ENCODE measurements at places on chromosomes 4 and X.

- DNase-seq = no peak
These were observed 345.8 kb upstream of the CASK start for GRCh38 chrX:42269186-42269585.

DNA sequence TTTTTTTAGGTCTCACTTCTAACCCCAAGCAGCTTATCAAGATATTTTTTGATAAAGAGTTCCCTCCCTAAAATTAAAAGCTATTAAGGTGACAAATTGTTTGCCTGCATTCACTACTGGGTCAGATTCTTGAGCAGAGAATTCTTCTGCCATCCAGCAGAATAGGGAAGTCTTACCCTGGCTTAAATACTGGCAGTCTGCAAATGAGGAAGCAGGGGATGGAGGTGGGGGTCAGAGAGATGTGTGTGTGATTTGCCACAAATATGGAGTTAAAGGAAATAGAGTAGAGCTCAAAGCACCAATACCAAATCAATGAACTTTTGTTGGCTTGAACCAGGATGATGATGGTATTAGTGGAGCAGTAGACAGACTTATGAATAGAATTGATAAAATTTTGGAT, 122.2 kb downstream of the ANXA5 start:
- no peak for DNase-seq

DNA sequence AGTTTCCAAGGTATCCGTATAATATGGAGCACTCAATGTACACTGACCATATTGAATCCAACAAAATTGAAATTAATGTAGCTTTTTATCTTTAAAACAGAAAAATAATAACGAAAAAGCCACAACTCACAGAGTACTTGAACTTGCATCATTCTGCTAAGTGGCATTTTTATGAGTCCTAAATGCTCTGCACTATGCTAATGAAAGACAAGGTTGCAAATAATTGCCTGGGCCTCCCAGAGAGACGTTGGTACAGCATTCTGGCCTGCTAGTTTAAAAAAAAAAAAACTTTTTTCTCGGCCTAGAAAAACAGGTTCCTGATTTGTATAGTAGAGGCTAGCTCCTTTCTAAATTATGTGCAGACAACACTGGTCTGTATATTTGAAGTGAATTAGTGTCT, 4.3 kb upstream of the FAM9B start:
- no peak for DNase-seq

DNA sequence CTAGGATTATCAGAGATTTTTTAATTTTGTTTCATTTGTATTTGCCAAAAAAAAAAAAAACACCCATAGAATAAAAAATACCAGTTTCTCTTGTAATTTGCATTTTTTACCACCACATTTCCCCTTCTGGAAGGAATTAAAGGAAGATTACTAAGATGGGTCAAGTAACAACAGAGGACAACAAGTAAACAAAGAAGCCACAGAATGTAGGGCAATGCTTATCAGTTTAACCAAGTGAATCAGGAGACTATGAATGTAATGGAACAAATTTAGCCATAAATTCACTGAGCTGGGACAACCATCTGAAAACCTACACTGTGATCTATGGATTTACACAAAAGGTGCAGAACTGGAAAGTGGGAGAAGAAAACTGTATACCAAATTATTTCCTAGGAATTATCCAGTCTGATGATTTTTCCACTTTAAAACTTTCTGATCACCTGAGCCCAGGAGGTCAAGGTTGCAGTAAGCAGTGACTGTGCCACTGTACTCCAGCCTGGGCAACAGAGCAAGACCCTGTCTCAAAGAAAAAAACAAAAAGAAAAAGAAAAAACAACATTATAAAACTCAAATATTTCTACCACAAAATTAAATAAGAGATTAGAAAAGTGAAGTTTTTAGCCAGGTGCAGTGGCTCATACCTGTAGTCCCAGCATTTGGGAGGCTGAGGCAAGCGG, 32.4 kb downstream of the LRBA start:
- no peak for DNase-seq

GRCh38 chr4:114046331-114046730, 66.9 kb upstream of the ARSJ start:
- no peak for DNase-seq

- DNase-seq = no peak
These were observed 63.5 kb upstream of the PGM2 start for GRCh38 chr4:37762991-37763368.

DNA sequence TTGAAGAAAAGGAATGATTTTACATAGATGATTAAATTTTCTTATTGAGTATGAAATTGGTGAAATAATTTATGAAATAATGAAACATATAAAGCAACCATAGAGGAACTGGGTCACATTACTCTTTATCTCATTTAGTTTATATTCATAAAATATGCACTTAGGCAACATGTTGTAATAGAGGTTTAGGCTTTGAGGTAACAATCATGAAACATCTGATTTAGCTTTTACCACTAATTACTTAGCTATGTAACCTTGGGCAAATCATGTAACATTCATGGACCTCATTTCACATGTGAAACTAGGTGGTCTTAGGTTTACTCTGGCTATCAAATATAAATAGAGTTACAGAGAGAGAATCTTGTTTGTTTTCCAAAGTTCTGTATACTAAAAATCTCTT, 54.5 kb upstream of the SMARCA5 start:
- DNase-seq = no peak

DNA sequence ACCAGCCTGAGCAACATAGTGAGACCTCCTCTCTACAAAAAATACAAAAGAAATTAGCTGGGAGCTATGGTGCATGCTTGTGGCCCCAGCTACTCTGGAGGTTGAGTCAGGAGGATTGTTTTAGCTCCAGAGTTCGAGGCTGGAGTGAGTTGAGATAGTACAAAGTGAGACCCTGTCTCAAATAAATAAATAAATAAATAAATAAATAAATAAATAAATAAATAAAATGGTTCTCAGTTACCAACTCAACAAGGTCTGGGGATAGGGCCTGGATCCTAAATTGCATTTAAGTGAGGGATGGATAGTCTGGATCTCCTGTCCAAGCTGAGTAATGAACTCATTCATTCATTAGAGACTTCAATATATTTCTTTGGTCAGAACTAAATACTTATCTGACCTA, 115.7 kb upstream of the IL1RAPL2 start:
- no peak for DNase-seq

Measured in SK-N-SH (cell line).